ENCODE measurements at places on chromosomes 3 and 15.

DNA sequence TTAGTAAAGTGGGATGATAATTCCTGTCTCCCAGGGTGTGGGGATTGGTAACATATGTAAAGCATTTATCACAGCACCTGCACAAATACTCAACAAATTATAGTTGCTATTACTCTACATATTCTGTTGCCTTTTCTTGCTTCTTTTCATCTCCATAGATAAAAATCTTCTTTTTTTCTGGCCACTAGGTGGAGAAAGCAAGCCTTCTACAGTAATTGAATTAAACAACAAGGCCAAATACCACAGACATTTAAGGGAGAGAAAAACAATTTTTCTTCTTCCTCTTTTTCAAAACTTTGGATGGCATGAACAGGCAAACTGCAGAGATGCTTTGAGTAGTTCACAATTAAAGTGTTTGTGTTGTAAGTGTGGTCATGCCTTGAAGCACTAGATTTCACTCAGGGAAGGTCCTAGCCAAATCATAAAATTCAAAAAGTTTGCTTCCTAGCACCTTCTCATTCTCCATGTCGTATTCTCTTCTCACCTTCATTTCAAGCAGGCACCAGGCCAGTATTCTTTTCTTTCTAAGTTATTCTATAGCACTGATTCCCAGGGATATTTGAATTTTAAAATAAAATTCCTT lies 493.4 kb upstream of the TGFBR2 start:
- DNase-seq, result peak; percentile 1

- DNase-seq, result no peak
Measured at GRCh38 chr3:108189440-108189839, 32.8 kb downstream of the IFT57 start.

GRCh38 chr3:69328103-69328962 lies 57.6 kb downstream of the FRMD4B start:
- no peak for DNase-seq

GRCh38 chr3:58728723-58729122 lies 62.1 kb upstream of the FAM3D start:
- DNase-seq, result no peak

DNA sequence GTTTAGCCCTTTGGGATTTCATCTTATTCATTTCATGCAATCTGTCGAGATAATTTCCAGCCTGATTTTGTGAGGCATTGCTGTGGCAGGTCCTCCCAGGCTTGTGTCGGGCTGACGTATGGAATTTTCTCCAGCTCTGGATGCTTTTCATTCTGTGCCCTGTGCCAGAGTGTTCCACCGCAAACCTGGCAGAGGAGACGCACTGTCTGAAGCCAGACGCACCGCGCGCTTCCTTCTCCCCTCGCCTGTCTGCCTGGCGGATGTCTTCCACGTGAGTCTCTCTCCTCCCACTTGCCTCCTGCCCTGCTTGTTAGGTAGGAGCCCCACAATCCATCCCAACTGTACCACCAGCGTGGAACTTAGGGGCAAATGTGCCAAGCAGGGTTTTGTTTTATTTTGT lies 20.1 kb upstream of the GLCE start:
- DNase-seq, result peak; percentile 81

DNA sequence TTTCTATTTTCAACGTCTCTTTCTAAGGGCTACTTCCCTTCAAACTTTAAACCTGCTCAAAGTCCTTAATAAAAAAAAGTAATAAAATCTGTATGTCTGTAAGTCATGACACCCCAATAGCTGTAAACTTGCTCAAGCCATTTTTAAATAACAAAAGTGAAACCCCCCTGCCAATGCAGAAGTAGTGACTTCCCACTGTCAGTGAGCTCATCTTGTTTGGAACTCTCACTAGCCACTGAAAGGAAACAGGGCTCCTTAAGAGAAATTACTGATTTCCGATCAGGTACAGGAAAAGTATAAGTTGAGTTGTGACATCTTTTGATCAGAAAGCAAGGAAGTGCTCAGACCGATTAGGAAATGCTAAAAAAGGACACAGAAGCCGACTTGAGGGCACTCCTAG lies 27.6 kb upstream of the GPR171 start:
- no peak for DNase-seq

DNA sequence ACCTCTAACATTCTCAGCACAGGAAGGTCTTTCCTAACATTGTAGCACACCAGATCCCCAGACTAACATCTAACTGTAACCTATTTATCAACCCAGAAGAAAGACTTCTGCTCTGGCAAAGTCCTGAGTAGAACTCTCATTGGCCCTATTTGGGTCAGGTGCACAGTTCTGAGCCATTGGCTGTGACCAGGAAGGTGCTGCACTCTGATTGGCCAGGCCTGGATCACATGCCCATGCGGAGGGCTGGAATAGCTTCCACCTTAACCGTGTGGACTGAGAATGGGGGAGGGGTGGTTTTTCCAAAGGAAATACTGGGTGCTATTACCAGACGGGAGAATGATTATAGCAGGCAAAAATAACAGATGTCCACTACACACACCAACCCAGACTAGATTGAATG lies 11.5 kb downstream of the FEZF2 start:
- DNase-seq, result no peak

DNA sequence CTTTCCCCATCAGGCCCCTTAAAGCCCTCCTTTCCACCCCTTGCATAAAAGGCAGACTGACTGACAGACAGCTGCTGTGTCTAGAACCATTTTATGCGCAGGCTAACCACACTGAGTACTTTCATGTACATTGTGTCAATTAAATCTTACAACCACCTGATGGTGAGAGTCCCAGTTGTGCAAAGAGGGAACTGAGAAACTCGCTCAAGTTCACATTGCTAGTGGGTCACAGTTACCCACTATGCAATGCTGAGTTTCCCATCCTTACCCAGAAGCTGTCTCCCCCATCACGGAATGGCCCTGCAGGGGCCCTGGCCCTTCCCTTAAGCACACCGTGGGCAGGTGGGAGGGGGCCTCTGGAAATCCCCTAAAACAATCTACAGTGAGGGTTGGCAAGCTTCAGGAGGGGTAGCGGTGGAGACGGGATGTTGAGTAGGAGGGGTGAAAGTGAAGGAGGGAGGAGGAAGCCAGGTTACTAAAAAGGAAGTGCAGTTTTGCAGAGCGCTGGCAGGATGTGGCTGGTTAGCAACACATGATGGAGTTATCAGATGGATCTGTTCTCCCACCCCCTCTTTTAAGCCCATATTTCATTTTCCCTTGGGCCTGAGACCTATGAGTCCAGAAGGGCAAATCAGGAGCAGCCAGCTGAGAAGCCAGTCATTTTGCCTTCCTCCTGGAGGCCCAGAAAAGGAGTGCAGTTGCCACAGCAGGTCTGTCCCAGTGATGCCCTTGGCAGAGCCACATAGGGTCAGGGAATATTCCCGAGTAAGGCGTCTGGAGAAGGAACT lies 30.0 kb downstream of the STARD5 start:
- no peak for DNase-seq

DNA sequence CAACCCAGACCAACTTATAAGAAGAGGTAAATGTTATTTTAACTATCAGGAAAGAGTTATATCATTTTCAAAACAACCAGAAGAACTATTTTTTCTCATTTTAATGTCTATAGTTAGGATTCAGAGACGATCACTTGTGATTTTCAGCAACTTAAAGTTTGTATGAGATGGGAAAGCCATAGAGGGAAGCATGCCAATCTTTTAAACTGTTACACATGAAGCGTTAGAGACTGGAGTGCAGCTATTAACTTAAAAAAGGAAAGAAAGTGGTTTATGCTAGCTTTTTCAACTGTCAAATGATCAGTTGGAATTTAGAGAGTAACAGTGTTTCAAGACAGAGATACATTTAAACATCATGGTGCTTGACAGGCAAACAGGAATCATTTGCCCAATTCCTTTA lies 91.7 kb upstream of the LPP start:
- DNase-seq, result no peak

DNA sequence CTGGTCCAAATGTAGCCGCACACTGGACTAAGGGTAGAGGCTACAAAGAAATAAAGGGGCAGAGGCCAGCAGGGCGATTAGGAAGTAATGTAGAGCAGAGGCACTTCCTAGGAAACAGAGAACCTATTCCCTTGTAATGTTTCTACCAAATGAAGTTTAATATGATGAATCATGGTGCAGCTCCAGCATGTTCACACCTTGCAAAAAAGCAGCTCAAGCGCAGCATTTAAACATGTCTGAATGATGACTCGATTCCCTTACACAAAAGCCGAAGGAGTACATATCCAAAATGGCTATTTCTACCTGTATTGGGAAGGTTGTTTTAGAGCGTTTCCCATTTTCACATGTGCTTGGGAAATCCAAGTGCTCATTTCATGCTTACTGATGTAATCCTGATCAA lies 204.8 kb downstream of the MECOM start:
- DNase-seq, result no peak

DNA sequence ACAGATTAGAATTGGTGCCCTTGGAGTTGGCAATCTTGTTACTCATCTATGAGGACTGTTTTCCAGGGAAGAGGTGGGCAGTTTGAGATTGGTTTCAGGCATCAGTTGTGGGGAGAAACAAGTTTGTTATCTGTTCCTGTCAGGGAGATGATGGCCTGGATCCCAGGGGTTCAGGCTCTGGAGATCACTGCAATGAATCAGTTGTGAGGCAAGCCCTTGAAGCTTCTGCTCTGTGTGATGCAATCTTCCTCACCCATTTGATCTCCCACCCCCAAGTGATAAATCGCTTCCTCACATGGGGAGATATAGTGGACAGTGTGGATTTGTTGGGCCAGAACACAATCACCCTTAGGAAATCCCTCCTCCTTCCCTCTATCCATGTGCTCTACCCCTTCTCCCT lies 276.6 kb upstream of the LRTM1 start:
- DNase-seq, result no peak

- no peak for DNase-seq
Measured at GRCh38 chr15:93040288-93041158, 48.5 kb downstream of the RGMA start.

- no peak for DNase-seq
Measured at GRCh38 chr15:88648357-88649214, 9.8 kb downstream of the ISG20 start.

- no peak for DNase-seq
Measured at GRCh38 chr3:18252578-18252977, 172.6 kb downstream of the SATB1 start.

- no peak for DNase-seq
Measured at GRCh38 chr3:134364061-134364935, 9.9 kb downstream of the AMOTL2 start.

DNA sequence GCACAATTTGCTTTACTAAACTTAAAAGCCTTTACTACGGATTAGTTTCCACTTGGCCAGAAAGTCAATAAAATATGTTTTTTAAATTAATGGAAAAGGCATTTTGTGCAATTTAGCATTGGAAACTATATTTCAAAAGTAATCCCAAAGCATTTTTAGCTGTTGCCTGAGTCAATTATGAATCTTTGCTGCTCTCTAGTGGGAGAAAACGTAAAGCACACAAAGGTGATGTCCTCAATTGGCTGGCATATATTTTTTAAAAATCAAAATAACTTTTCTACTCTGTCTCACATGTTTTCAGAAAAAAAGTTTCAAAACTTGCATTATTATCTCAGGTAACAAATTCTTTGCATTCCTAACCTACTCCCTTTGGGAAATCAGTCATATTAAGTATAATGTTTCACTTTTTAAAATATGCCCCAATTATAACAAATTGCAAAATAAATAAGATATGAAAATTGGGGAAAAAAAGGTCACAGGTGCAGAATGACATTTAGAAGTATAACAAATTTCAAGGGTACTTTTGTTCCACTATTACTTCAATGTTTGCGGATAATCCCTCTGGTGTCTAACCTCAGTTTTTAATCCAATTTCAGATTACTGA lies 47.2 kb upstream of the TEX55 start:
- DNase-seq, result peak; percentile 6

- DNase-seq, result no peak
Measured at GRCh38 chr15:77060546-77060945, 10.4 kb downstream of the TSPAN3 start.

DNA sequence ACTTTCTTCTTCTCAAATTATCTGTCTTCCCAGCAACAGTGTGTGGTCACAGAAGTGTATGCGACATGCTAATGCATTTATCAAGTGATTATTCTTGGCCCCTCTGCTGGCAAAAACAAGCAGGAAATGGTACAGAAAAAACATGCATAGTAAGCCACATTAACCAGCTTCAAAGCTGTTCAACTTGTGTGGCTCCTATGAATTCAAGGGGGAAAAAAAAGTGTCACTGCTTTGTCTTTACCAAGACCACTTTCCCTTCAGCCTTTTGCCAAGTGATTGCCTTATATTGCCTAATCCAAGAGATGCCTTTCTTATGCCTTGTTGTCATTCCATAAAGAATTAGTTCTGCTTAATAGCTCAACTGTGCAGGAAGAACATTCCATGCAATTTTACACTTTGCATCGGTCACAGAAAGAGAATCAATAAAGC lies 39.1 kb downstream of the PRTG start:
- DNase-seq, result no peak

GRCh38 chr3:97257942-97258697 lies 443.7 kb downstream of the EPHA6 start:
- DNase-seq, result no peak

- no peak for DNase-seq
Measured at GRCh38 chr3:27133060-27133459, 236.1 kb downstream of the NEK10 start.

DNA sequence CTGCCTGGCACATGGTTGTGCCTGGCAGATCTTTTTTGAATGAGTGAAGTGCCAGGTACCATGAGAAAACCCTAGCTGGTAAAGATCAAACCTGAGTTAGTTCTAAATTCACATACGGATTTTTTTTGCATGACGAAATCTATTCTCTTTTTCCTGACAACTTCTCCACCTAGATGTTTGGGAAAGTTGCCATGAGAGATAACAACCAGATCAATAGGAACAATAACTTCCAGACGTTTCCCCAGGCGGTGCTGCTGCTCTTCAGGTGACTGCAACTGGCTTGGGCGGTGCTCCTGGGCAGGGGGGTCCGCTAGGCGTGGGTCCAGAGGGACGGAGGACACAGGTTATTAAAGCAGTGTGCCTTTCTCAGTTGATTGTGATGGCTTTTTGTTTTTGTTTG lies 71.8 kb downstream of the CHDH start:
- DNase-seq, result no peak

DNA sequence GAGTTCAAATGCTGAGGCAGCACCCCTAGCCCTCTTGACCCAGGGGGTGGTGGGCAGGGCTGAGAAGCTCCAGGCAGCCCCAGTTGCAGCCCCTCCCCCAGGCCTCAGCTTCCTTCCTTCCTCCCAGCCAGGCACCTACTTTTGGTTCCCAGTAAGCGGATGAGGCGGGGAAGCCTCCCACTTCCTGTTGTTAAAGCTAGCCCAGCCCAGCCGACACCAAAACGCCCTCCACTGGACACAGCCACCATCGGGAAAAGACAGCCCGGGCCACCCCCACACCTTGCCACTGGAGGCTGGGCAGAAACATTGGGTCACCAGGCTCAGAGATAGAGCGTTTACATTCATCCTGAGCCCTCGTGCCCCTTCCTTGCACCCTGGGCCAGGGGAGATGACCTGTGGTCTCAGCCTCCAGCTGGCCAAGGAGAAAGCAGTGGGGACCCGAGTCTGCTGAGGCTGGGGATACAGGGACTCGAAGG lies 3.5 kb downstream of the DUSP7 start:
- DNase-seq, result no peak

- no peak for DNase-seq
Measured at GRCh38 chr3:132840201-132840700, 118.0 kb upstream of the NPHP3 start.

GRCh38 chr15:92747047-92747446 lies 91.5 kb upstream of the FAM174B start:
- no peak for DNase-seq

- DNase-seq, result no peak
Measured at GRCh38 chr15:41985236-41986160, 13.1 kb upstream of the EHD4 start.
